ENCODE measurements at places on chromosomes 5 and 9.

DNA sequence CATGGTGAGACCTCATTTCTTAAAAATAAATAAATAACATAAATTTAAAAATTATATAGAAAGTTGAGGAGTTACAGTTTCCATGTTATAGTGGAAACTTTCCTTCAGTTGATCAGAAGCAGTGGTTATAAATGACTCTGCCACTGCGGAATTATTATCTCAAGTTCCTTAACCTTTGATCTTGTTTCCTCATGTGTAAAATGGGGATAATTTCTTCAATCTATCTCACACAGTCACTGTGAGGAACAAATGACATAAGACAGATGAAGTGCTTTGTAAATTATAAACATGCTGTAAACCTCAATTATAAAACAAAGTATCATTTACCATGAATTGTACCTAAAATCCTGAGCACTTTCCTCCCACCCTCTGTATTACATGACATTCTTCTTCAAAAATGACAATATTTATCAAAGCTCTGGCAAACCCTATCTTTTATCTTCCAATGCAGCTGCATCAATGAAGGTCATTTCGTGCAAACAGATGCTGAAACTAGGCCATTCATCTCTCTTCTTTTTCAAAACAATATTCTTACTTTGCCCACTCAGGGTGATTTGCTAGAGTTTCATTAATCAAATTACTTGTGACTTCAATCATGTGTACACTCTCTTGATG, 46.8 kb downstream of the TMEM245 start:
- no peak for DNase-seq

GRCh38 chr5:61969347-61969746, 336.7 kb upstream of the KIF2A start:
- DNase-seq = no peak

GRCh38 chr5:168681556-168682183, 102.5 kb upstream of the PANK3 start:
- DNase-seq = no peak

- no peak for DNase-seq
These were observed 9.9 kb downstream of the TEK start for GRCh38 chr9:27118916-27119315.

GRCh38 chr9:72315510-72316311, 49.3 kb downstream of the ZFAND5 start:
- DNase-seq = no peak

- DNase-seq = no peak
These were observed 271.5 kb downstream of the ADGRV1 start for GRCh38 chr5:90830058-90830457.

DNA sequence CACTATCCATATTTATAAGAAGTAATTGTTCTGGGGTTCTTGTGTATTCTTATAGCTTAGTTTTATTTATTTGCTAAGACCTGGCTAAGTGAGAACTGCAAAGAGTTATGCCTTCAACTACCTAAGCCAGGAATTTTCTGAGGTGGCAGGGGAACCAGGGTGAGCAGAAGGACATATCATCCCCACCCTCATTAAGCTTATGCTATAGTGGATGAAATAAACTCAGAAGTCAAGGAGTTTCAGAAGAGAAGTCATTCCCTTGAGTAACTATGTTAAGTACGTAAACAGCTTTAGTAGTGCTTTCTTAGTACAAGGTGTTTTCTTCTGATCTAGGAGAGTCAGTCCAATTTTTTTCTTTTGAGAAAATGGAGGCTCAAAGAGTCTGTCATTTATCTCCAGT, 41.7 kb downstream of the STK32A start:
- DNase-seq = no peak

DNA sequence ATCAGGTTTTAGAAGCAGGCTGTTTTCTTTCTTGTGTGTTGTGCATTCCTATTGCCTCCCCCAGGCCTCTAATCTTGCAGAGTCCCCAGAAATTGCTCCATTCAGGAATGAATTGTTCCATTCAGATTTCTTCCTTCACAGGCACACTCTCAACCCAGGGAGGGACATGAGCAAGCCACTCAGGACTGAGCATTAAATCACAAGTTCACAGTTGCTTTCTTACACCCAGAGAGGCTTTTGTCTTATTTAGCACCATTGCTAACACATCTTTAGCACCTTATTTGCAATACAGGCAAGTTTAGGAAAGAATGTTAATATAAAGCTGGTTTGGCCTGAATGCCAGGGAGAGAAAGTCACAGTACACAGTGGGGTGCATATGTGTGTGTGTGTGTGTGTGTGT, 221.4 kb downstream of the RAB3C start:
- no peak for DNase-seq

- no peak for DNase-seq
These were observed 227.2 kb upstream of the SNX2 start for GRCh38 chr5:122547669-122548068.

DNA sequence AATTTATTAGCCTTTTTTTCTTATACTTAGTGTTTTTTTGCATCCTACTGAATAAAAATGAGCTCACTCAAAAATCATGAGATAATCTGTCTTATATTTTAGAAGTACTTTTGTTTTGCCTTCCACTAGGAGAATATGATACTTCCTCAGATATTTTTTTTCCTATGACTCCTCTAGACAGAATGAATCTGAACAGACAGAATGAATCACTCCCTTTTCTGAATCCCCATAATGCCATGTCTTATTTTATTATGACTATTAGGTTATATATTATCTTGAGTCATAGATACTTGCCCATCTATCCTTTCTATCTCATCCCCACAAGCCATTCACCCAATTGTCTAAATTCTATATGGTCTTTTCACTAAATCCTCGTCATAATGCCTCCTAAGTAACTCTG, 134.6 kb downstream of the BRINP1 start:
- DNase-seq = no peak

- DNase-seq = no peak
These were observed 132.9 kb downstream of the PALM2AKAP2 start for GRCh38 chr9:109912726-109913460.

- no peak for DNase-seq
These were observed 5.8 kb upstream of the NDST1 start for GRCh38 chr5:150502106-150502505.

DNA sequence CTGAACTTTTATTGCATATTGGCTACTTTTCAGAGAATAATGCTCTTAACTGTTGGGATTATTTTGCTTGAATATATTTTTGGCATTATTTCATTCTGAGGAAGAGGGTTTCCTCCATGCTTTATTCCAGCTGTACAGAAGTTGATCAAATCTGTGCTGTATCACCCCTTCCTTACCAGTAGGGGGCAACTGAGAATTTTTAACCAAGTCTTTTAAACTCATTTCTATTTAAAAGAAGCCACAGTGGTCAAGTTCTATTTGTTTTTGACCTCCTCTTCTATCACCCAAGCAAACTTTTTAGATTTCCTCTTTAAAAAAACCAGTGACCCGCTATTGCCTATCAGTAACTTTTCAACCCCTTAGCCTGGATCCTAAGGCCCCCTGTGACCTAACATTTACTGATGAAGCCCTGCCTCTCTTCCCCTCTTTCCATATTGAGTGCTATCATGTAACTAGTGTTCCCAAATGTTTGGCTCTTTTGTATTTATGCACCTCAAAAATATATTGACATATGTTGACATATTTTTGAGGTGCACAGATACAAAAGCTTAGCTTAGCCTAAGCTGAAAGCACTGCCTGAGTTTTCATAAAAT, 80.6 kb downstream of the FBXO4 start:
- DNase-seq = no peak

- no peak for DNase-seq
These were observed 93.6 kb upstream of the PITX1 start for GRCh38 chr5:135127439-135128240.

GRCh38 chr5:39016587-39017275, 57.5 kb downstream of the RICTOR start:
- no peak for DNase-seq

GRCh38 chr5:135915466-135916001, 19.9 kb upstream of the IL9 start:
- DNase-seq = no peak

DNA sequence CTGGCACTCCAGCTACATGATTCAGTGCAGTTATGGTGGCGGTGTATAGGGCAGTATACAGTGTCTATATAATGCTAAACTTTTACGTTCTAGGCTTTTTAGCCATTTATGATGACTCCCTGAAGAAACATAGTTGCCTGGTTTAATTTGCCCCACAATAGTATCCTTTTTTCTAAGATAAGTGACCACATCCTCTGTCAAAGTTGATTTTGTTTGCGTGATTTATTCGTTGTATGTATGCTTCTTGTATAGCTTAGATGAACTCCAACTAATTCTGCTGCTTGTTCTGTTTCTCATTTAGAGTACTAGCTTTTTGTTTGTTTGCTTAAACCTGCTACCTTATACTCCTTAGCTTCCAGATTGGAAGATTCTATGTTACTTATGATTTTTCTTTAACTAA, 83.6 kb downstream of the ERMP1 start:
- DNase-seq = no peak

DNA sequence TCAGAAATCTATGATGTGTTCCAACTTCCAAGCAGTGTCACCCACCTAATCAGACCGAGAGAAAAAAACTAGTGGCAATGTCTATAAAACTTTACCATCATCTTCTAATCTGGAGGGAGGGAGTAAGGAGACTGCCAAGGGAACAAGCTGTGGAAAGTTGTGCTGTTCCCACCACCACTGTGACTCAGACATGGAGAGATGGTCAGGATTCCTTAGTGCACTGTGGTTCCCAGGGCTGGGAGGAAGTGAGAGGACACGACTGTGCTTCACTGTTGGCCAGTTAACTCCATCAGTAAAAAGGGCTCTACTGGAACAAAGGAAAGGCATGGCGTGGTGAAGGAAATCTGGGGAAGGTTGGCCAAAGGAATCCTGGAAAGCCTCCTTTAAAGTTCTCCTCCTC, 18.8 kb downstream of the TICAM2 start:
- no peak for DNase-seq

DNA sequence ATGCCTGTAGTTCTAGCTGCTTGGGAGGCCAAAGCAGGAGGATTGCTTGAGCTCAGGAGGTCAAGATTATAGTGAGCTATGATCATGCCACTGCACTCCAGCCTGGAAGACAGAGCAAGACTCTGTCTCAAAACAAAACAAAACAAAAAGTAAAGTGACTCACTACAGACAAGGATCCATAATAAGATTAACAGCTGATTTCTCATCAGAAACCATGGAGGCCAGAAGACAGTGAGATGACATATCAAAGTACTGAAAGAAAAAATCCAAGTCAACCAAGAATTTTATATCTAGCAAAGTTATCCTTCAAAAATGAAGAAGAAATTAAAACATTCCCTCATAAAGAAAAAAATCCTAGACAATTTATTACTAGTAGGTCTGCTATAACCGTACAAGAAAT, 69.4 kb upstream of the ZBTB43 start:
- DNase-seq = no peak

GRCh38 chr5:19122923-19123322, 865.1 kb downstream of the CDH18 start:
- no peak for DNase-seq

- DNase-seq = no peak
These were observed 115.8 kb upstream of the RPS23 start for GRCh38 chr5:82393951-82394350.

DNA sequence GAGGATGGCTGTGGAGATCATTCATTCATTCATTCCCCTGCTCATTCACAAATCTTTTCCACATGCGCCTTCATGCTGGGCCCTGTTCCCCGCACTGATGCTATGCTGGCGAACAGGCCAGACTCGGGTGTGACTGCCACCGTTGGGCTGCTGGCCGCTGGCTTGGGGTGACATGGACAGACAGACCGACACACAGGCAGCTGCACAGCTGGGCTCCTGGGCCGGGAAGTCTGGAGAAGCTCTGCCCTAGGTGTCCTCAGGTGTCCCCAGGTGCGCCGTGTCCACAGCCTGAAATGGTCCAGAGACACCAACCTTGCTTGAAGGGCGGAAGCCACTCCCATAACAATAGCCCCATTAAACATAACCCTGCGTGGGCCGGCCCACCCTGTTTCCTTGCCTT, 35.0 kb upstream of the BARHL1 start:
- no peak for DNase-seq

DNA sequence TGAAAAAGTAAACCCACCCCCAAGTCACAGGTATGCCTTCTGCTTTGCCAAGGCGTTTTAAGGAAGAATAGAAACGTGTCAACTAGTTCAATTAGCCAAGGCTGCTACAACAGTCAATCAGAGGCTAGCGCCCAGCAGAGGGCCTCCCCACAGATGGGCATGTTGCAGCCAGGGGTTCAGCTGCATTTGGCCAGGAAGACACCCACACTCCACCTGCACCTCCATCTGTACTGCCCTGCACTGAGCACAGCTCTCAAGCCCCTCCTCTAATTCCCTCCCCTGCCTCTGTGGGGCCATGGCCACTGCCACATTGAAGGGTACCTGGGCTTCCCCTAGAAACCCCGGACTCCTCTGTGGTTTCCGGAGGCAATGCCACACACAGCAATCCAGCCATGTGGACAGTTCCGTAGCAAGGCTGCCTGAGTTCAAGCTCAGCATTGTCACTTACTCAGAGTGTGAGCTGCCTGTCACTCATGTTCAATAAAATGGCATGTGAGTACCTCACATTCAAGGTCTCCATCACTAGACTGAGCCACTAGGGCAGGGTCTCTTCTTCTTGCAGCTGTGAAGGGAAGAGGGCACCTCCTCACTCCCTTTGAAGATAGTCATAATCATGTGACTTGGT, 248.4 kb downstream of the IRX2 start:
- DNase-seq = no peak

DNA sequence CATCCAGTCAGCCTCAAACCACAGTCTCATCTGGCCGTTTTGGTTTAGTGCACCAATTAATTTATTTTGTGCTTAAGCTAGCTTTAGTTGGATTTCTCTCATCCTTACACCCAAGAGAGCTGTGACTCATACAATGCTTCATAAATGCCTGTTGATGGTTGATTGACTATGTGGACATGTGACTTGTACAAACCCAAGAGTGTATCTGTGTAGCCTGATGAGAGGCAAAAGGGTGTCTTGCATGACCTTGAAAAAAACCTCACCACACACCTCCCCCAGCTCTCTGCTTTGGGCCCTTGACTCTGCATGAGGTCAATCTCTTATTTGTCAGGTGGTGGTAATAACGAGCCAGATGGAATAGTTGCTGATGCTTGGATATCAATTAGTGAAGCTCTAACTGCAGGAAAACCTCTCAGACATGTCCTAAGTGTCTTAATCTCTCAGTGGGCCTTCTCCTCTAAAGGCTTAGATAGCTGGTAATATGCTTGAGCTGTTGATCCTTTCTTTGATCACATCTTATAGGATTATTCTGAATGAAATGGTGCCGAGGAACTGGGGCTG, 10.6 kb upstream of the GLRA1 start:
- no peak for DNase-seq

- no peak for DNase-seq
These were observed 38.7 kb upstream of the SEMA4D start for GRCh38 chr9:89536600-89536999.

GRCh38 chr5:91401175-91401574, 18.1 kb upstream of the ARRDC3 start:
- no peak for DNase-seq

DNA sequence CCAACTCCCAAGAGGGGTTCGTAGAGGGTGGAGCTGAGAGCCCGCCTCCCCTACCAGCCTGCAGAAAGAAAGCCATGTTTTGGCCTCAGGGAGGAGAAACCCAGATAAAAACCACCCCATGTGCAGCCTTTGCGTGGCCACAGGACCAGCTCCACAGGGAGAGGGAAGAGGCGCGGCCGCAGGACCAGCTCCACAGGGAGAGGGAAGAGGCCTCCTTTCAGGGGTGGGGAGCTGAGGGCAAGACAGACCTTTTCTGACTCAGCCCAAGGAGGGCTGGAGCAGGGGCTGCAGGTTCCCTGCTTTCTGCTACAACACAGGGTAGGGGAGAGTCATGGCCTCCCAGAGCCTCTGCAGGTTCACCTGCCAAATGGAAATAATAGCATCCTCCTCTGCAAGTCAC, 37.6 kb upstream of the KCNMB1 start:
- no peak for DNase-seq
